ENCODE measurements at places on chromosomes 12 and 14.

- no peak for DNase-seq
Observed at GRCh38 chr14:90883782-90884181, 67.6 kb upstream of the TTC7B start.

DNA sequence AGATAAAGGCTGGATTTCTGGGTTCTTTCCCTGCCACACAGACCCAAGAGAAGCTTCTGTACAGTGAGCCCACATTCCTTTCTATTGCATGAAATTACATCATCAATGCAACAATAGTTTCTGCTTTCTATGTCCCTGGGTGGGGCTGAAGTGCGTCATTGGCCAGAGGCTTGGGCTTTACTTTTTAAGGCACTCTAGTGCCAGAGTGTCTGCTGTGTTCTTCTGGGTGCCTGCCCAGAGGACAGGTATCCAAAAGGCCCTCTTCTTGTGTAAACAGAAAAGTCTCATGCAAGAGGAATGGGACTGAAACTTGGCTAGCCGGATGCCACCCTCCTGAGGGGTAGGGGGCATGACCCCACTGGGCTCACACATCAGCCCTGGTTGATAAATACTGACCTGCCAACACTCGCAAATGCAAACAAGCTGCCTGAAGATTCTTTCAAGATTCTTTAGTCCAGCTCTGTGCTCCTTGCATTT lies 5.9 kb downstream of the KRT86 start:
- DNase-seq: no peak

DNA sequence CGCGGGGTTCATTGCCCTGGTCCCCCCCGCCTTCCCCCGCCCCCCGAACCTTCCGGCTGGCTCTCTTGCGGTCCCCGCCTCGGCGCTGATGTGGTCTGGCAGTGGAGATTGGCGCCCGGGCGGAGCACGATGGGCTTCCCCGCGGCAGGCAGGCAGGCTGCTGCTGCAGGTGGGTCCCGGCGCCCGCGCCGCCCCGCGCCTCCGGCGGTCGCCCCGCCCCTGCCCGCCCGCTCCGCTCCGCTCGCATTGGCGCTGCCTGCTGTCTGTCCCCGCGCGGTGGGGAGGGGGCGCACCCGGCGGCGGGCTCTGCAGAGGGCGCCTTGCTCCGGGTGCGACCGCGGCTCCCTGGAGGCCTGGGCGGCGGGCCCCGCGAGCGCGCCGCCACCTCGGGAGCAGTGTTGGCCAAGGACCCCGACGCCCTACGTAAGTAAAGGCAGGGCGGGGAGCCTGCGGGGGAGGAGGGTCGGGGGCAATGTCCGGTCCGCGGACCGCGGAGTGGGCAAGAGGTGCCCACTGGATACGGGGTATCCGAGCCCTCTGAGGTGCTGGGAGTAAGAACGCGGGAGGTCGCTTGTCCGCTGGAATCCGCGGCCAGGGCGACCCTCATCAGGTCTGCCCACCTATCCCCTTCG lies at the start of gene AKAP5:
Gene AKAP5, plus strand, starts transcription at position 309 of the 632 bp plus-strand sequence. CDS start 2,896 bp downstream, outside the sequence.
- DNase-seq: peak; percentile 72

DNA sequence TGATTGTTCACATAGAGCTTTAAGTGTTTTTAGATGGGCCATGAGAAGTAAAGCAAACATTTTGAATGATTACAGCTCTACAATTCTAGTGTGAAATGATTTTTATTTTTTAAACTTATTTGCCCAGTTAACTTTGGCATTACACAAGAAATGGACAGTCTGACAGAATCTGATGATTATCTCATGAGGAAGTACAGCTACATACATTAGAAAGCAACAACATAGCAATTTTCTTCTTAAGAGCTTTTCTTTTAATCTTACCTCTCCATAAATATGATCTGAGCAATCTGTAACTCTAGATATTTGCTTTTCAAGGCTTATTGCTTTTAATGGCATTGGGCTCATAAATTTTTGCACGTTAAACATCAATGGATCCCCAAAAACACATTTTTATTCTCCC lies 26.5 kb upstream of the PPP1R12A start:
- no peak for DNase-seq

GRCh38 chr14:103736546-103737431 lies 21.2 kb downstream of the ZFYVE21 start:
- no peak for DNase-seq

GRCh38 chr14:105485739-105486162 lies 935 bp upstream of the CRIP1 start:
- DNase-seq: no peak

DNA sequence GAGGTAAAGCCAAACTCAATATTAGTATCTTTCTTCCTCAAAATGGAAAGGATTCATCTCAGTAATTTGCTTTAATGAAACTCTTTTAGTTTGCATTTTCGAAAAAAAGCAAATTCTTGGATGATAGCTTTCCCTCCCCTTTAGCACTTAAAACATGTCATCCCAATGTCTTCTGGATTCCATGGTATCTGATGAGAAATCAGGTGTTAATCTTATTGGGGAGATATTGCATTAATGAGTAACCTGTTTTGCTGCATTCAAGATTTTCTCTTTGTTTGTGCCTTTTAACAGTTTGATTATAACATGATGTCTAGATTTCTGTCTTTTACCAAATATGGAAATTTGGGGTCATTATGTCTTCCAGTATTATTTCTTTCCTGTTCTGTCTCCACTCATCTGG lies 405.1 kb upstream of the FOXG1 start:
- DNase-seq: no peak

GRCh38 chr12:99976762-99977161 lies 8.0 kb downstream of the ANKS1B start:
- DNase-seq: no peak

DNA sequence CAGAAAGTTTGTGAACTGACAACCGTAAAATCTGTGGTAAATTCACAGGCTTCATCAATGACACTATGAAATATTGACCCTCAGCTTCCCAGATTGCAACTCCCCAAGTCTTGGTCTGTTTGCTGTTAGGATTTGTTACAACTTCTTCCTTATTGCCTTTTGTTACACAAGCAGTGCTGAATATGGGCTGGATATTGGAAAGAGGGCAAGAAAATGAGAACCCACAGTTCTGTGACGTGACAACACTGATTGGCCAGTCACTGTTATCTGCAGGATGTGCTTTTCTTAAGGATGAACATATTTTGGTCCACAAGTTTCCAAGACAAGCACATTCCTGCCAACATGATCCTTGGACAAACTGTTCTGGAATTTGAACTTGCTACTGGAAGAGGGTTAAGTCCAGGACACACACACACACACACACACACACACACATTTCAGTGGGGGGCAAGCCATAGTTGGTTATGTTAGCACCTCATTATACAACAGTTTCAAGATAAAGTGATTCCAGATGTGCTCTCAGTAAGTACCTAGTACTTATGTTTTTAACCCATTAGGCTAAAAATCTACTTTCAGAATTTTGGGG lies 16.6 kb upstream of the SLC38A2 start:
- DNase-seq: no peak

DNA sequence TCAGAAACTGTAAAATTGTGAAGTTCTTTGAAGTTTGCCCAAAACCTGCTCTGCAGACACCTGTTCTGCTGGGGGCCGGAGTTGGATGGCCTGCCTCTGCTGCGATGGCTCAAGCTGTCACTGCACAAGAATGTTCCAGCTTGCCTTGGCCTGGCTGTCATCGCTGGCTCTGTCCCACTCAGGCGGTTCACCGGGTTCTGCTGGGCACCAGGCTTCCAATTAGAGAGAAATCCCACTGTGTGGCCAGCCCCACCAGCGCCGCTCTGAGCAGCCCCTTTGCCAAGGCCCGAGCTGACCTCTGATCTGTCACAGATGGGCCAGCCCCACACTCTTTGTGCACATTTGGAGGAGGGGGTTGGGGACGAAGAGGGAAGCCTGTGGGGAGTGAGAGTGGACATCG lies 71.7 kb upstream of the GPATCH2L start:
- no peak for DNase-seq

- DNase-seq: no peak
Observed at GRCh38 chr14:25622763-25623162, 572.8 kb upstream of the STXBP6 start.

DNA sequence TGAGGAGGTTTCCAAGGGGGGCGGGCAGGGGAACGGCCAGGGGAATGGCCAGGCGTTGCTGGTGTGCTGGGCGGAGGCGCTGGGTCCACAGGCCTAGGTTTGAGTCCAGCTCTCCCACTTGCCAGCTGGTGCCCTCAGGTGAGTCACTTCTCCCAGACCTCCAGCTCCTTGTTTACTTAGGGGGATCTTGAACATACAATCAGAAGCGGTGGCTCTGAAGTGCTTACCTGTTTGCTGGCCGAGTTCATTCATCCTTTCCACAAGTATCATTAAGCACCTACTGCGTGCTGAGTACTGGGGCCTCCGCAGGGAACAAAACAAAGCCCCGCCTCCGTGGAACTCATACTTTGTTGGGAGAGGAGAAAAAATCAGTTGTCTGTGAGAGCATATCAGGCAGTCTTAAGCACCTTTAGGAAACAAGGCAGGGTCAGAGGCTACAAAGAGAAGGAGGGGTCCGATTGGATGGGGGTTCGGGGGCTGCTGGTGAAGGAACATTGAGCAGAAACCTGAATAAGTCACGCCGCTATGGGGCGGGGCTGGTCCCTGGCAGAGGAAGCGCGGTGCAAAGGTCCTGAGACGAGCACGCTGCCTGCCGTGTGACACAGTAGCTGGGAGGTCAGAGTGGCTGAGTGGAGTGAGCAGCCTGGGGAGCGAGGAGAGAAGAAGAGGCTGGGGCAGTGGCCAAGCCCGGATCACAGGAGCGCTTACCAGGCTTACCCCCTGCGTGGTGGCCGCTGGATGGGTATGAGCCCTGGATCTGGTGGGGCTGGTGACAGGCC lies 15.1 kb downstream of the MVK start:
- DNase-seq: no peak

DNA sequence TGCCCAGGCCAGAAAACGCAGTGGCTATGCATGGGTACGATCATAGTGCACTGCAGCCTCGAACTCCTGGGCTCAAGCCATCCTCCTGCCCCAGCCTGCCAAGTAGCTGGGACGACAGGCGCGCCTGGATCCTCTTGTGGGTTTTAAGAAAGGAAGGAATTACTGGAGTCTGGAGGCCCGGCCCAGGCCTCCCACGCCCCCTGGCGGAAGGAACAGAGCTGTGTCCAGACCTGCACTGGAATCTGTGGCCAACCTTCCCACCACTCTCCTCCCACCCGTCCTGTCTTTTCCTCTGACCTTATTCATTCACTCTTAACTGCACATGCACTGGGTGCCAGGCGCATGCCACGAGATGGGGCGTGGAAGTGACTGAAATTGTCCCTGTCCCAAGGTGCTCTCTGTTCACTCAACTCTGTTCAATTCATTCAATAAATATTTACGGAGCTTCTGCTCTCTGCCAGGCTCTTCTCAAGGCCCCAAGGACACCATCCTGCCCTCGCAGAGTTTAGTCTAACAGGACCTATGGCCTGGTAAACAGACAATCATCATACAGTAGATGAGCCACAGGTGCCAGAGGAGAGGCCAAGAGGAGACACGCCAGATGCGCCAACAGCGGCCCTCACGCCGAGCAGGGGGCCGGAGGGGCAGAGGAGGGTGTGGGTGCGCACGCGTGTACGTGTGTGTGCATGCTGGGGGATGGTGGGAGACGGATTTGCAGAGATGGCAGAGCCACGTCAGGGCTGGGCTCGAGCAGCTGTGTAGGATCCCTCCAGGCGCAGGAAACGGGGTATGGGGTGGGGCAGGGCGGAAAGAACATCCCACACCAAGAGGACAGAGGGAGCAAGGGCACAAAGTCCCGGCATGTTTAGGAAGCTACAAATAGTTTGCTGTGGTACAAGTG lies 13.7 kb upstream of the TMEM106C start:
- peak; percentile 22 for DNase-seq

- no peak for DNase-seq
Observed at GRCh38 chr12:80219345-80219744, 120.0 kb downstream of the OTOGL start.

DNA sequence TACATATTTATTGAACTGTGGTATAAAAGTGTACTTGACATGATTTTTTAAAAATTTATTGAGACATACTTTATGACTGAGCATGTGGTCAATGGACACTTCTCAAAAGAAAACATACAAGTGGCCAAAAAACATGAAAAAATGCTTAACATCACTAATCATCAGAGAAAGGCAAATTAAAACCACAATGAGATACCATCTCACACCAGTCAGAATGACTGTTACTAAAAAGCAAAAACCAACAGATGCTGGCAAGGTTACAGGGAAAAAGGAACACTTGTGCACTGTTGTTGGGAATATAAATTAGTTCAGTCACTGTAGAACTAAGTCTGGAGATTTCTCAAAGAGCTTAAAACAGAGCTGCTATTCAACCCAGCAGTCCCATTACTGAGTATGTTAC lies 1177.6 kb downstream of the GALC start:
- DNase-seq: no peak

DNA sequence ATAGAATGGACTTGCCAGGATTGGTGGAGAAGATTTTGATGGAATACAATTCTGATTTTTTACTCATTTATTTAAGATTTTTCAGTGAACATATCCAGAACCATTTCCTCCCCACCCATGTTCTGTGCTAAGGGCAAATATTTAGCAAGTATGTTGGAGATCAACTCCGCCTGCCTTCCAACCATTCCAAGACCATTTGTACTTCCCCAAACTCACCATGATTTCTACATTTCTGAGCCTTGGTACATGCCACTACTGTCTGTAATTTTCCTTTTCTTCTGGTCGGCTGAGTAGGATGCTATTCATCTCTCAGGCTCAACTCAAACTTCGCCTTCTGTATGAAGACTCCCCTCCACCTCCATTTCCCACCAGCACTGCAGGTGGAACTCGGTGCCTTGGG lies 150.6 kb downstream of the NTF3 start:
- DNase-seq: no peak

- no peak for DNase-seq
Observed at GRCh38 chr12:14367040-14367661, 1.7 kb downstream of the ATF7IP start.

- no peak for DNase-seq
Observed at GRCh38 chr12:115799610-115800009, 477.9 kb downstream of the MED13L start.

DNA sequence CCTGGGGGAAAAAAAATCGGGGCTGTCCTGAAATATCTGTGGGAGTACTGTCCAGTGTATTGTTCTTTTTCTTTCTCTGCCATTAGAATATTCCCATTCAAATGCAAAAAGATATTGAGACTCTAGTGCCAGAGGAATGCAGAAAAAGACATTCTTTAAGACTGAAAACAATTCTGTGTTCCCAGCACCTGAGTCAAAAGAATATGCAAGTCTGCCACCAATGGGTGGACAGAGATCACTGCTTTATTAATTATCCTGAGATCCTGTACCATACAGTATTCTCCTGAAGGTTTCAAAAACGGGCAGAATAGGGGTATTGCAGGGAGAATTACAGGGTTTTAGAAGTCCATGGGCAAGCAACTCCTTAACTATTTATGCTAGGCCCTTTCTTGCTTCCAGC lies 361.8 kb downstream of the C12orf50 start:
- no peak for DNase-seq

- DNase-seq: no peak
Observed at GRCh38 chr14:90349739-90350138, 18.0 kb upstream of the NRDE2 start.

DNA sequence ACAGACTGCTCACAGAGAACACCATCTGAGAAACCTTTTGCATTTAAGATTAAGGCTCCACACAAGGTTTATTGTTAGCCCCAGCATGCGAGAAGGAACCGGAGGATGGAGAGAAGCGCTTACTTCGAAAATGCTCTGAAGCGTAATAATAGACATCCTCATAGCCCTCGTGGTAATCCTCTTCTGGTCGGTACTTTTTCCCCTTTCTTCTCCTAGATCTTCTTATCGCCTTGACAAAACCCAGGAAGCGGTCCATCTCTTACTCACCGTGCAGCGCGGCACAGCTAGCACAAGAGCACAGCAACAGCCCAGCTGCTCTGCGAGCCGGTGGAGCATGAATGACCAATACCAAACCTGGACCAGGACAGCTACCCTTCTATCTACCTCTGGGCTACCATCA lies 125.1 kb upstream of the GRIP1 start:
- DNase-seq: peak; percentile 27

GRCh38 chr12:51863363-51863932 lies 14.9 kb upstream of the FIGNL2 start:
- DNase-seq: no peak

Measured in NCI-H510A (cell line).